Central memory CD4-positive, alpha-beta T cell (primary cell): ENCODE measurements at places on chromosomes 6 and 20.

GRCh38 chr20:6006603-6006949 lies 47.3 kb downstream of the LRRN4 start:
- DNase-seq = no peak

GRCh38 chr6:1280666-1281300 lies 31.1 kb upstream of the FOXQ1 start:
- DNase-seq = no peak

DNA sequence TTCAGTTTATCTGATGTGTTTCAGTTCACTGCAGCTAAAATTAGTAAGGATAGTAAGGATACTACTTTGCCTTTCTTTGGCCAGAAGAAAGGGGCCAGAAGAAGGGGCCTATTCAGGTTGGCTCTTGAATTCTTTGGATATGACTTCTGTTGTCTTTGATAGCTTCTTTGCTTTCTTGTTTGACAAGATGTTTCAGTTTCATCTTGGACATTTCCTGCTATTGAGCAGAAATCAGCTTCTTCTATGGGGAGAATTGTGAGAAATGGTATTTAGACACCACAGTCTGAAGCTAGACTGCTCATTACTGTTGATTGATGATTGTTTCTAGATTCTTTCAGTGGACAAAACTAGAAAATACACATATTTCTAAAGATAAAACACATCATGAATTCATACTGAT lies 23.2 kb downstream of the L3MBTL3 start:
- no peak for DNase-seq

GRCh38 chr6:14921878-14922671 lies 323.8 kb upstream of the JARID2 start:
- DNase-seq = no peak

DNA sequence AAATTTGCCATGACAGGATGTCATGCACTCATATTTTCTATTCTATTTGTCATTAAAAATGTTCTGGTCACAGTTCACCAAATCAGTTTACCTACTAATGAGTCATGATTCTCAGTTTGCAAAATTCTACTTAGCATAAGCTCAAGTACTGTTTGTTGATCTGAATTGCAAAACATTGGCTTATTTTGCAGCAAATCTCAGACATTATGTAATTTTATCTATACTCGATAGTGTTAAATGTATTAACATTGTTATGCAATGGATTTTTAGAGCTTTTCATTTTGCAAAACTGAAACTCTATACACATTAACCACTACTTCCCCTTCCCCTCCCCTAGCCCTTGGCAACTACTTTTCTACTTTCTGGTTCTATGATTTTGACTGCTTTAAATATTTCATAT lies 213.8 kb upstream of the ZFP64 start:
- DNase-seq = peak; percentile 59

- no peak for DNase-seq
Observed at GRCh38 chr6:1609648-1610496, at the start of gene FOXC1. FOXC1 (plus strand) TSS chr6:1609915; CDS start chr6:1610446, 531 bp downstream.

GRCh38 chr6:6543181-6543879 lies 45.2 kb upstream of the LY86 start:
- DNase-seq = no peak

DNA sequence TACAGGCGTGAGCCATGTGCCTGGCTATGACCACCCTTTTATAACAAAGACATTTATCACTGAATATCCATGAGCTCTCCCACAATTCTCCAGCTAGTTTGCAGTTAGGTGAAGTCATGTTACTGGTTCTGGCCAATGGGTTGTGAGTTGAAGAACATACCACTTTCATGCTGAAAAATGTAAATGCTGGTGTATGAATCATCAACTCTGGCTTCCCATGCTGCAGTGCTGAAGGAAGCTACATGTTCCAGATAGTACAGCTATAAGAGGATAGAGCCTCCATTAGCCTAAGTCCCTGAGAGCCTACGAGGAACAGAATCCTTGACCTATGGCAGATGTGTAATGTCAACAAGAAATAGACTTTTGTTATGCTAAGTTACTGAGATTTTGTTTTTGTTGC lies 180.4 kb downstream of the BTBD9 start:
- DNase-seq = no peak

- DNase-seq = no peak
Observed at GRCh38 chr6:373031-373430, 18.5 kb upstream of the IRF4 start.

GRCh38 chr20:47490795-47491194 lies 10.9 kb upstream of the NCOA3 start:
- DNase-seq = no peak

GRCh38 chr6:167479301-167479700 lies 154.4 kb downstream of the TTLL2 start:
- DNase-seq = no peak

DNA sequence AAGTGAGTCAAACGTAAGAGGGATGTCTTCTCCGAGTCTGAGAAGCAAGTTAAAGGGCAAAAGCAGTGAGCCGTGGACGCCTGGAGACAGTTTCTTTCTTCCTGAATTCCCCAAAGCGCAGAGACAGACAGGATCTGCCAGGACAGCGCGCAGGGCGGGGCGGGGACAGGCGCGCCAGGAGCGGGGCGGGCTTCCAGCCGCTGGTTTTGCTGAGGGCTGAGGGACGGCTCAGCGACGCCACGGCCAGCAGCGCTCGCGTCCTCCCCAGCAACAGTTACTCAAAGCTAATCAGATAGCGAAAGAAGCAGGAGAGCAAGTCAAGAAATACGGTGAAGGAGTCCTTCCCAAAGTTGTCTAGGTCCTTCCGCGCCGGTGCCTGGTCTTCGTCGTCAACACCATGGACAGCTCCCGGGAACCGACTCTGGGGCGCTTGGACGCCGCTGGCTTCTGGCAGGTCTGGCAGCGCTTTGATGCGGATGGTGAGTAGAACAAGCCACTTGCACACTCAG lies at the start of gene SCGN:
Gene SCGN (plus strand): TSS at position 209 of the 509 bp plus-strand sequence. CDS start 189 bp downstream, at position 398.
- no peak for DNase-seq
